ENCODE measurements at places on chromosomes 5 and 9.

DNA sequence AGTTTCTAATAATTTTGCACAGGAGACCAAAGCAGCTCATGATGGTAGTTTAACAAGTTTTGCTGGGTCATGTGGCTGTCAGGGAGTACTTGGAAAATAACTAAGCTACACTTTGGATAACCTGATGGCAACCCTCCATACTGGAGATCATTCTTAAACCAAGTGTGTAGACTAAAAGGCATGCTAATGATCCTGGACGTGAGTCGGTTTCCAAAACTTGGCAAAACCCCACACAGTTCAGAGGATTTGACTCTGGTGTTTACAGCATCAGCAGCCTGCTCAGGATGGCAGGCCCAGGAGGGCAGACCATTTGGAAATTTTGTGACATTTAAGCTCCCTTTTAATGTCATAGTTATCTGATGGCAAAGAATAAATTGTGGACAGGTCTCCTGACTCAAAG lies 196.5 kb upstream of the EFNA5 start:
- no peak for DNase-seq

GRCh38 chr9:101140764-101141163 lies 112.2 kb downstream of the PLPPR1 start:
- DNase-seq: no peak

DNA sequence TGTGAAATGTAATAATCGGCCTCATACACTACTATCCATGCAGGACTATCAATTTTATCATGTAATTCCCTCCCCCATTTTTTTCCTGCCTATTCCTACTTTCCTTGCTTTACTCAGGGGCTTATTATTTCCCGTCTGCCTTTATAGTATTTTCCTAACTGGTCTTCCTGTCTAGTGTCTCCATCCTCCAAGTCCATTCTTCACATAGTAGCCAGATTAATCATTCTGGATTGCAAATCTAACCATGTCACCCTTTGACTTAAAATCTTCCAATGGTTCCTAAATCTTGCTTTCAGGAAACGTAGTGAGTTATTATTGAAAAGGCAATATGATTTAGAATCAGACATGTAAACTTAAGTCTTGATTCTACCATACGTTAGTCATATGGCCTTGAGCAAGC lies 307.4 kb upstream of the HAPLN1 start:
- no peak for DNase-seq

- peak; percentile 40 for DNase-seq
Observed at GRCh38 chr9:83920469-83920926, 734 bp downstream of the KIF27 start.

- DNase-seq: no peak
Observed at GRCh38 chr5:1503241-1504068, 20.3 kb downstream of the LPCAT1 start.

All from hippocampal formation (tissue), 2 donors.